ENCODE measurements at places on chromosomes 11 and 22.
A peak's percentile ranks its signal among the peaks of the same experiment; 100 is the strongest.

- no peak for DNase-seq
These were observed 4.5 kb downstream of the NEAT1 start for GRCh38 chr11:65426839-65427690.

DNA sequence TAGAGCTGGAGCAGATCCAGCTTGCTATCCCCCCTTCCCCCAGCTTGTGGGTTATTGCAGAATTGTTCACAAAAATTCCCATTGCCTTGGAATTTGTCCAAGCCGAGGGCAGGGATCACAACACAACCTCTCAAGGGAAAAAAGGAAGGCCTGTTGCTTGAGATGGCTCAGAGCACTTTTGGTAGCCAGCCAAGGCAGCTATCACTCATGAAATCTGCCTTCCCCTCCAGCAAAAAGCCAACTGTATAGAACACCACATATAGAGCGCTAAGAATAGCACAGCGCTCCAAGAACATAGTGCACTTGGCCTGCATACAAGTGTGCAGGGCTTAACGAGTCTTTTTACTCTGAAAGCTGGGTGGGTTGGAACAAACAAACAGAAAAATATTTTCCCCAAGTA, 46.2 kb downstream of the FAM83F start:
- no peak for DNase-seq

DNA sequence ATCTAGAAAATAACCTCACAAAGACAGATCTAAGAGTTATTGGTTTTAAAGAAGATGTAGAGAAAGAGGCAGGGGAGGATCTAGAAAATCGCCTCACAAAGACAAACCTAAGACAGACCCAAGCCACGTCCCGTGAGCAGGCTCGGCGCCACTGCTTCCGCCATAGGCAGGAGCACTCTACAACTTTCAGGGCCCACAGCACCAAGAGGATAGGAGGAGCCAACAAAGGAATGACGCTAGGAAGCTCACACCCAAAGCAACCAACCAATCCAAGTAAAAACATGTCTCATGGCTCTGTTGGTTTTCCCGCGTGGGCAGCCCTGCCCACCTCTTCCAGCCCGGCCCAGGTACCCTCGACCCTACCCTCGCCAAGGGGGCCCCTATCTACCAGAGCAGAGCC, 4167.4 kb upstream of the OR11H1 start:
- no peak for DNase-seq

- DNase-seq = no peak
These were observed 545.2 kb upstream of the CCDC179 start for GRCh38 chr11:23405350-23405937.

GRCh38 chr11:64241491-64242374, 838 bp downstream of the FKBP2 start:
- DNase-seq = peak; percentile 73

GRCh38 chr11:70354629-70355028, 43.7 kb upstream of the CTTN start:
- DNase-seq = no peak

DNA sequence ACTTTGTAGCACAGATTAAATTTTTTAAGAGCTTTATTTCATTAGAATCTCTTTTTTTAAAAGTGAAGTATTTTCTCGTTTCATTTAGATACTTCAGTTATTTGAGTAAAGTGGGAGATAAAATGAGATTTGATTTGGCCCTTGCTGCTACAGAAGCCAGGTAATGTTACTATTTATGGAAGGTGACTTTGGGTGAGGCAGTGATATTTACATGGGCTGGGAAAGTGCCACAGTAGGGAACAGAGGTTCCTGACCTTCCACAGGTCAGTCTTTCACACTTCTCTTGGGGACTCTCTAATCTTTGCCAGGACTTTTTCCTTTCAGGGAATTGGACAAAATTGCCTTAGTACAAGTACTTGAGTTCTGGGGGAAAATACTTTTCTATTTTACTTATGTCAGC, 20.4 kb downstream of the CTR9 start:
- no peak for DNase-seq

DNA sequence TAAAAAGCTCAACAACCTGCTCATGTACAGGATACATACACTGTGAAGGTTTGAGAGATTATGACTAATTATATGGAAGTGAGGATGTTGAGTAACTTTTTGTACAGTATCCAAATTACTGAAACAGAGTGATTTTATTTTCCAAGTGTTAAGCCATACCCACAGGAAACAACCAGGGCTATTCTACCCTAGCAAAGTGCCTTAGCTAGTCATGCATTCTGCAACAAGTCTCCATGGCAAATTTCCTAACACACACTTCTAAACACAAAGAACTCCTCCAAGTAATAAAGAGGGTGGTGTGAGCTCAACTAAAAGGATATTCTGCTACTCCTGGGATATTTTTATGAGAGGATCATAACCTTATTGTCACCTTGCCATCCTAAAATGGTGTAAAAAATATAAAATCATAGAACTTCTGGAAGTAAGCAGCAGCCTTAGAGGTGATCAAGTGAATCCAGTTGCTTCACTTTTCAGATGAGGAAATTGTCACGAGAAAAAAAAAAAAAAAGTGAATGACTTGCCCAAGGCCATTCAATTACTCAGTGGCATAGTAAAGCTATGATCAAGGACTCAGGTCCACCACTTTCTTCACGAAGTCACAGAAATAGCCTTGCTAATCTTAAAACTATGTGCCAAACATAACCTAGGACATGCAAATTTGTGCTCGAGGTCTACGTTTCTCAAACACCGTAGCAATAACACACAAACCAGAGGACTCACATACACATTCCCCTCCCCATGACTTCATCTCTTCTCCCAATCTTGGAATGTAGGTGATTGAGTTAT, 4.2 kb downstream of the LGR4 start:
- no peak for DNase-seq
